GM04503 (cell line): ENCODE measurements at places on chromosomes 13 and 19.
A peak's percentile ranks its signal among the peaks of the same experiment; 100 is the strongest.

DNA sequence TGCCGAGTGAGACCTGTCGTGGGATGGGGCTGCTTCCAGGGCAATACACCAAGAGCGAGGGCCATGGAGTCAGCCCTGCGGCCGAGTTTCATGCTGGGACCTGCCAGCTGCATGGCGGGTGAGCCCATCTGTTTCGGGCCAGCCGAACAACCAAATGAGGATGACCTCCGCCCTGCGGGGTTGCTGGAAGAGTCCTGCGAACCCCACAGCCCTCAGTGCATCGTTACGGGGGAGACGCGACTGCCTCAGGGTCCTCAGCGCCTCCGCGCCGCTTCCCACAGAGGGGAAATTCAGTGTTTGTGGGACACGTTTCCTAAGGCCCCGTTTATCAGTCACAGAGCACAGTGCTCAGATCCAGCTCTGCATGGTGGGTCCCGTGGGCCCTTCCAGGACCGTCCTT is 22.0 kb downstream of the SLC15A1 start:
- DNase-seq, result no peak

- no peak for DNase-seq
Measured at GRCh38 chr19:29265436-29265835, 52.5 kb upstream of the UQCRFS1 start.

- DNase-seq, result no peak
Measured at GRCh38 chr19:15934332-15935078, at the start of gene CYP4F11. Gene CYP4F11 (minus strand): TSS chr19:15934529. CDS start chr19:15934408, 121 bp downstream.

- DNase-seq, result no peak
Measured at GRCh38 chr19:44800461-44800860, 8.4 kb upstream of the BCAM start.

GRCh38 chr13:36395280-36395679 is 37.0 kb upstream of the CCNA1 start:
- DNase-seq, result peak; percentile 31
